ENCODE measurements at places on chromosomes 6 and 20. TPM values are rescaled to one million over a fixed set of nuclear protein-coding genes. Genes with fewer than 3 reads are reported as not detected.

Gene SOX18
- total RNA-seq = 4.5 TPM

Gene CEP85L
- 73.4 TPM for total RNA-seq

Gene NFATC2
- total RNA-seq = 8.8 TPM

Gene RALY
- 53.9 TPM for total RNA-seq

Gene TXNDC5
- 235 TPM for total RNA-seq

Gene HLA-DRB5
- total RNA-seq = 3.8 TPM

Gene GSTA2
- total RNA-seq = not detected

Gene DNAH8
- total RNA-seq = 1.5 TPM

Gene PPARD
- 5.8 TPM for total RNA-seq

Gene SYTL3
- 4.9 TPM for total RNA-seq

Gene FHL5
- 3.0 TPM for total RNA-seq

Gene POU5F1
- 3.0 TPM for total RNA-seq

Gene LRRC1
- total RNA-seq = 22.7 TPM

Gene OR2J3
- not detected for total RNA-seq

Gene C6orf15
- total RNA-seq = not detected

Gene PPP1R14C
- 0.42 TPM for total RNA-seq

Gene PSORS1C2
- total RNA-seq = not detected

Gene TMEM74B
- 0.53 TPM for total RNA-seq

Gene RFX6
- total RNA-seq = not detected

Gene GATA5
- 6.6 TPM for total RNA-seq

Gene ARG1
- total RNA-seq = 1.1 TPM

Gene LCA5
- total RNA-seq = 23.3 TPM

Gene LAMA5
- 40.4 TPM for total RNA-seq

Gene RNF217
- 51.7 TPM for total RNA-seq

Gene RRAGD
- 11.4 TPM for total RNA-seq

Gene TTK
- 21.9 TPM for total RNA-seq

Gene ECHDC1
- 103 TPM for total RNA-seq

Gene SUMO4
- total RNA-seq = 14.6 TPM

Gene DACT2
- 4.0 TPM for total RNA-seq

Gene PI16
- total RNA-seq = 67.1 TPM

Gene PREX1
- total RNA-seq = 18.1 TPM

Gene TFAP2D
- total RNA-seq = not detected

Gene AHI1
- total RNA-seq = 101 TPM

Gene CGAS
- total RNA-seq = 16.0 TPM

Gene FAM135A
- total RNA-seq = 100 TPM

Gene CALHM6
- total RNA-seq = 9.5 TPM

Gene POLR3F
- 18.7 TPM for total RNA-seq

Gene RNF182
- 0.90 TPM for total RNA-seq

Gene BHLHE23
- total RNA-seq = 0.26 TPM

Gene SLPI
- total RNA-seq = 6.8 TPM

Gene HNF4A
- not detected for total RNA-seq

Gene GRM1
- total RNA-seq = 0.16 TPM

Gene MAFB
- 9.1 TPM for total RNA-seq

Gene ENPP4
- total RNA-seq = 13.6 TPM

Gene DEFB132
- total RNA-seq = not detected

Gene HSPA1A
- total RNA-seq = 152 TPM

Gene RAET1G
- 1.2 TPM for total RNA-seq

Gene EPB41L1
- total RNA-seq = 37.0 TPM

Gene FOXP4
- 1.6 TPM for total RNA-seq

Gene CHMP4B
- total RNA-seq = 33.5 TPM

Gene SPTLC3
- 28.1 TPM for total RNA-seq

Gene CLVS2
- total RNA-seq = 2.1 TPM
